Mucosa of gallbladder (tissue), 1 donor: ENCODE measurements at places on chromosomes 5 and 9. TPM values are rescaled to one million over a fixed set of nuclear protein-coding genes. Genes with fewer than 3 reads are reported as not detected.

GRCh38 chr9:10238087-10238486 lies 374.7 kb downstream of the PTPRD start:
- DNase-seq: no peak

- DNase-seq: no peak
Observed at GRCh38 chr5:152113401-152113800, 188.8 kb upstream of the GLRA1 start.

GRCh38 chr5:168295574-168296201 lies 4.2 kb downstream of the WWC1 start:
- DNase-seq: peak; percentile 66

- DNase-seq: no peak
Observed at GRCh38 chr5:95713960-95714710, 17.0 kb upstream of the RHOBTB3 start.

GRCh38 chr9:6109986-6110385 lies 94.6 kb upstream of the RANBP6 start:
- no peak for DNase-seq

- no peak for DNase-seq
Observed at GRCh38 chr9:34526026-34526425, 3.2 kb upstream of the ENHO start.

DNA sequence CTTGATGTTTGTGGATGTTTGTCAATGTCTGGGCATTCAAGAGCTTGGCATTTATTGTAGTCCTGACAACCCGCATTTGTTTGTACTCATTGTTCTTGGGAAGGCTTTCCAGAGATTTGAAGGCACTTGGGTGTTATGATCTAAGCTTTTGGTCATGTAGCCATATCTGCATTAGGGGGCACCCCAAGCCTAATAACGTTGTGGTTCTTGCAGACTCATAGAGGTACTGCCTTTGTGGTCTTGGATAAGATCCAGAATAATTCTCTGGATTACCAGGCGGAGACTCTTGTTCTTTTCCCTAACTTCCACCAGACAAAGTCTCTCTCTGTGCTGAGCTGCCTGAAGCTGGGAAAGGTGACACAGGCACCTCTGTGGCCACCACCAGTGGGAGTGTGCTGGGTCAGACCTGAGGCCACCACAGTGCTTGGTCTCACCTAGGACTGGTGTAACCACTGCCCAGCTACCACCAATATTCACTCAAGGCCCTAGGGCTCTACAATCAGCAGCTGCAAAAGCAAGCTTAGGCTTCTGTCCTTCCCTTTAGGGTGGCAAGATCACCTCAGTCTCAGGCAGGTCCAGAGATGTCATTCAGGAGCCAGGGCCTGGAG lies 144.4 kb upstream of the TAS2R1 start:
- no peak for DNase-seq

DNA sequence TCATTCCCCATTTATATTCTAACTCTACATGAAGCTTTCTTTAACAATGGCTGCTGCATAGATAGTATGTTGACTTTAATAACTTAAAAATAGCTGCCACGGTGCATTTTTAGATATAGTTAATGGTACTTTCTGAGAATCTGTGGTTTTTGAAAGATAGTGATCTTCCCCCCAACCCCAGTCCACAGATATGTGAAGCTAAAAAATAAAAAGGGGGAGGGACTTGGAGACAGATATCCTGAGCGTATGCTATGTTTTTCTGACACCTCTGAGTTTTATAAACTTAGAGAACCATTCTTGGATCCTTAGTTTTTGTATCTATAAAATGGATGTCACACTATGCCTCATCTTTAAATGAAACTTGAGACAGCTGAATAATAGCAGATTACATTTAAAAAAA lies 120.5 kb downstream of the SNX18 start:
- no peak for DNase-seq

SPRY4 gene
- total RNA-seq: 17.4 TPM

NAIP gene
- 21.3 TPM for total RNA-seq

C5orf52 gene
- total RNA-seq: not detected

TAF11L5 gene
- not detected for total RNA-seq

MEIKIN gene
- total RNA-seq: not detected

OR1L6 gene
- not detected for total RNA-seq

LCN9 gene
- not detected for total RNA-seq

LCN2 gene
- total RNA-seq: 85.5 TPM

RECK gene
- 11.3 TPM for total RNA-seq

UBE2QL1 gene
- total RNA-seq: 1.6 TPM
